ENCODE measurements at places on chromosomes 2 and 18. TPM values are rescaled to one million over a fixed set of nuclear protein-coding genes. Genes with fewer than 3 reads are reported as not detected.

DNA sequence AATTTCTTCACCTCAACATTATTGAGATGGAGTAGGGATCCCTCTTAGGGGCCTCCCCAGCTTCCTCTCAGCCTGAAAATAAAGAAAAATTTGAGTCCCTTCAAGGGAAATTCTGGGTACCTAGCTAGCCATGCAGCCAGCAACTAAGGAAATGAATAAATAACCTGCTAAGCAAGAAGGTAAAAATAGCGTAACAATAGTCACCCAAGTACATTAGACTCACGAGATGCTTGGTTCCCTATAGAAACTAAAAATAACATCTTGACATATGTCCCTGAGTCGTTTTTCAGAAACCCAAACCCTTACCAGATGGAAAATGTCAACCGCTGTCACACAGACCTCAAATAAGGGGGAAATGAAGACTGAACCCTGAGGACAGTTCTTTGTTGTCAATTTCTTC lies 51.9 kb downstream of the CACNB4 start:
- no peaks in the 10 kb centered on the region for H3K4me1 ChIP-seq
- no peak overlapping the region for H3K4me3 ChIP-seq
- DNase-seq: no peak

GRCh38 chr18:741931-742512 lies 29.6 kb upstream of the ENOSF1 start:
- no peaks in the 10 kb centered on the region for H3K4me1 ChIP-seq
- peaks cover 8% of the 10 kb centered on the region for H3K36me3 ChIP-seq
- no peak overlapping the region for H3K4me3 ChIP-seq
- H3K27me3 ChIP-seq: no peaks in the 10 kb centered on the region

- no peak overlapping the region for H3K4me3 ChIP-seq
- H3K27me3 ChIP-seq: no peaks in the 10 kb centered on the region
- no peaks in the 10 kb centered on the region for H3K4me1 ChIP-seq
- DNase-seq: no peak
- no peak overlapping the region for H3K27ac ChIP-seq
Measured at GRCh38 chr2:105925390-105925789, 180.7 kb downstream of the NCK2 start.

- no peaks in the 10 kb centered on the region for H3K4me1 ChIP-seq
- DNase-seq: no peak
- no peak overlapping the region for H3K27ac ChIP-seq
- no peaks in the 10 kb centered on the region for H3K27me3 ChIP-seq
- H3K4me3 ChIP-seq: no peak overlapping the region
Measured at GRCh38 chr2:227610123-227610522, 4.5 kb downstream of the SCYGR3 start.

DNA sequence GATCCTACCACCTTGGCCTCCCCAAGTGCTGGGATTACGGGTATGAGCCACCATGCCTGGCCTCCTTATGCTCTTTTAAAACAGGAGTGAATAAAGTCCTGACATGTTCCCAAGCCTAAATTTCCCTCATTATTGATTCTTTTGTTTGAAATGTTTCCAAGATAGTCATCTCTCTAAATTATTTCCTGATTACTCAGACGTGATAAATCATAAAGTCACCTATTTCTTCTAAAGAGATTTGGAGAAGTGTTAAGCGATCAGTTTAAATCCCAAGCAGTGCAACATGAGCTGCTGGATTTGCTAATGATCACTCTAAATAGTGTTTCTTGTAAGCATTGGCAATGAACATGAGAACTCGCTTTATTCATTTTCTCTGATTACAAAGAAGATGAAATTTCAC lies 51.8 kb downstream of the PMAIP1 start:
- H3K27ac ChIP-seq: no peak overlapping the region
- DNase-seq: peak; percentile 49
- peaks cover 22% of the 10 kb centered on the region for H3K4me1 ChIP-seq
- H3K27me3 ChIP-seq: no peaks in the 10 kb centered on the region

DNA sequence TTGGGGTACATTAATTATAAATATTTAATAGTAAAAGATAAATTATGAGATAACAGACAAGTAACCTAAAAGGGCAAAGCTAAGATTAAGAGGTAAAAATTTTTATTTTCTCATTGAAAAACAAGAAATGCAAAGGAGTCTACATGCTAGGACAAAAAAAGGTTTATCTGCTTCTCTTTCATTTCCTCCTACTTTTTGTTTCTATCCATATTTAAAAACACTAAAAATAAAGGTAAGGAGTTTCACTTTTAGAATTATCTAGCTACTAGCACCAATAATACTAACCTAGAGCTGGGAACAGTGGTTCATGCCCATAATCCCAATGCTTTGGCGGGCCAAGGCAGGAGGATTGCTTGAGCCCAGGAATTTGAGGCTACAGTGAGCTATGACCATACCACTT lies 1551.7 kb upstream of the SLC39A10 start:
- H3K27me3 ChIP-seq: no peaks in the 10 kb centered on the region
- H3K27ac ChIP-seq: no peak overlapping the region
- H3K36me3 ChIP-seq: no peaks in the 10 kb centered on the region
- H3K4me3 ChIP-seq: no peak overlapping the region

GRCh38 chr2:49950646-49951045 lies 796.3 kb upstream of the FSHR start:
- H3K4me1 ChIP-seq: no peaks in the 10 kb centered on the region
- H3K27me3 ChIP-seq: no peaks in the 10 kb centered on the region
- no peak overlapping the region for H3K27ac ChIP-seq
- no peak for DNase-seq
- H3K4me3 ChIP-seq: no peak overlapping the region

GRCh38 chr2:33496726-33497125 lies 20.3 kb downstream of the RASGRP3 start:
- H3K27me3 ChIP-seq: peaks cover 4% of the 10 kb centered on the region
- H3K4me3 ChIP-seq: no peak overlapping the region
- H3K4me1 ChIP-seq: no peaks in the 10 kb centered on the region
- no peaks in the 10 kb centered on the region for H3K36me3 ChIP-seq

- peak; percentile 29 for DNase-seq
- H3K36me3 ChIP-seq: no peaks in the 10 kb centered on the region
- no peak overlapping the region for H3K4me3 ChIP-seq
- H3K27ac ChIP-seq: no peak overlapping the region
Measured at GRCh38 chr2:231563378-231563961, 29.2 kb upstream of the TEX44 start.

- H3K36me3 ChIP-seq: no peaks in the 10 kb centered on the region
- no peak overlapping the region for H3K4me3 ChIP-seq
- no peak for DNase-seq
- H3K27me3 ChIP-seq: no peaks in the 10 kb centered on the region
- H3K4me1 ChIP-seq: no peaks in the 10 kb centered on the region
- H3K27ac ChIP-seq: no peak overlapping the region
Measured at GRCh38 chr2:82793711-82794435, 1665.2 kb downstream of the SUCLG1 start.

GRCh38 chr2:120452945-120453634 lies 107.2 kb downstream of the INHBB start:
- H3K4me3 ChIP-seq: no peak overlapping the region
- H3K27ac ChIP-seq: no peak overlapping the region
- no peaks in the 10 kb centered on the region for H3K36me3 ChIP-seq
- H3K27me3 ChIP-seq: no peaks in the 10 kb centered on the region
- H3K4me1 ChIP-seq: peaks cover 22% of the 10 kb centered on the region

- H3K4me3 ChIP-seq: peak overlapping the region; percentile 6
- H3K27me3 ChIP-seq: no peaks in the 10 kb centered on the region
- DNase-seq: peak; percentile 89
- peak overlapping the region; percentile 51 for H3K27ac ChIP-seq
Measured at GRCh38 chr2:75292826-75293225, 93.5 kb upstream of the TACR1 start.

- no peak overlapping the region for H3K27ac ChIP-seq
- no peaks in the 10 kb centered on the region for H3K36me3 ChIP-seq
- H3K4me3 ChIP-seq: no peak overlapping the region
- DNase-seq: no peak
Measured at GRCh38 chr2:101625387-101625786, 72.1 kb upstream of the MAP4K4 start.

MSGN1 gene
- total RNA-seq: not detected

MDH1B gene
- 1.9 TPM for total RNA-seq

DSC1 gene
- total RNA-seq: 0.18 TPM

GDF7 gene
- total RNA-seq: 1.9 TPM
